ENCODE measurements at places on chromosomes 12 and 14. TPM values are rescaled to one million over a fixed set of nuclear protein-coding genes. Genes with fewer than 3 reads are reported as not detected.

DNA sequence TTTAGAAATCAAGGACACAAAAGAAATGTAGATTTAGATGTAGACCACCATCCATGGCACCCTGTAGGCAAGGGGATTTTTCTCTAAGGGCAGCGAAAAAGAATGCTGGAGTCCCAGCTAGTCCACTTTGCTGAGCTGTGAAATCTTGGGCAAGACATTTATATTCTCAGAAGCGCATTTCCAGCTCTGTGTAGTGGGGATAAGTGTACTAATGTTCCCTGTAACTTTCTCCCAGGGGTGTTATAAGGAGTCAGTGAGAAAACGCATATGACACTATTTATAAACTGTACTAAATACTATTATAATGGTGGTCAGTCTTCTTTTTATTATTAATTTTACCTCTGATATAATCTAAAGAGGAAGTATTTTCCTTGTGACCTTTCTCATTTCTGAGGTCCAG is 133.4 kb upstream of the FRMD6 start:
- no peak for DNase-seq

DNA sequence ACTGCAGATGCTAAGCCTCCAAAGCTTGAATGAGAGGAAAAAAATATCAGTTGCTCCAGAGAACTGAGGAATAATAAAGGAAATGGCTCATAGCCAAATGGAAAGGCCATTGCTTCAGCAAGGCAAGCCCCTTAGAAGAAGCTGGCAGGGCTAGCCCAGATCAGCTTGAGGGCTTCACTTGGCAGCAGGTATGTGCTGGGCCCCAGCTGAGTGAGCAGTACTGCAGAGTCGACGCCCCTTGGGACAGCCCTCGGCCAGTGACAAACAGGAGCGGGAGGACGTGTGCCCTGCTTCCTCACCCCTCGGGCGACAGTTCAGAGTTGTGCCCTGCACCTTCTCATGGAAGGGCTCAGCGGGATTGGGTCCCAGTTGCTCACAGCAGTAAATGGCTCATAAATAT is 1031.2 kb upstream of the TMEM132C start:
- no peak for DNase-seq

DNA sequence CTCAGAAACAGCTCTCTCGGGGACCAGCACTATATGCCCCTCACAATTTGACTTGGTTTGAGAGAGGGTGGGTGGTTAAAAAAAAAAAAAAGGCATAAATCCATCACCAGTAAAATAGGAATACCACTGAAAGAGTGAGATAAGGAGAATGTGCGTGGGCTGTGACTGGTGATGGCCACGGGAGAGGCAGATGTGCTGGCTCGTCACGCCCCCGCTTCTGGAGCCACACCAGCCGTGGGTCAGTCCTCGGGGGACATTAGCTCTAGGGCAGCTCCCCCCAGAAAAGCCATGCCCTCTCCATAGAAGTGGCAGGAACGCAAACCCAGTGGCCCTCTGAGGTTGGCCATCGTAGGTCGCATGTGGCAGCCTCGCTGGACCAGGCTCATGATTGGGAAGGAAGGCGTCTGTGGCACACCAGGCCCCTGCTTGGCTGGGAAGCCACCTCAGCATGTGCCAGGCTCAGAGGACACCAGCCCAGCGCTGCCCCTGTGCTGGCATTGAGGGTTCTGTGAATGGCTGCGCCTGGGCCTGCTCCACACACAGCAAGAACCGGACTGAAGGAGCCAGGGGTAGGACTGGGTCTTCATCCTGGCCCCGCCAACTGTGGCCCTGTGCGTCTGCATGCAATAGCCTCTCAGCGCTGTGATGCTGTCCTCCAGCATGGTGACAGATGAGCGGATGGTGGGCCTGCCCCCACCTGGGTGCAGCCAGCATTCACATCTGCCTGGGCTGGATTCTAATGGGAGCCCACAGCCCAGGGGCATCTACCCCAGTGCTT is 110.5 kb downstream of the PIWIL1 start:
- no peak for DNase-seq

Gene CCDC85C
- 7.3 TPM for total RNA-seq

GRCh38 chr12:12616512-12617310 is 5.0 kb downstream of the CREBL2 start:
- DNase-seq: no peak

Gene DNAJC22
- not detected for total RNA-seq

- no peak for DNase-seq
Measured at GRCh38 chr14:35999294-35999693, 173.2 kb downstream of the BRMS1L start.

- DNase-seq: no peak
Measured at GRCh38 chr12:10562306-10562933, 51.0 kb downstream of the MAGOHB start.

Gene P2RX4
- 25.2 TPM for total RNA-seq

DNA sequence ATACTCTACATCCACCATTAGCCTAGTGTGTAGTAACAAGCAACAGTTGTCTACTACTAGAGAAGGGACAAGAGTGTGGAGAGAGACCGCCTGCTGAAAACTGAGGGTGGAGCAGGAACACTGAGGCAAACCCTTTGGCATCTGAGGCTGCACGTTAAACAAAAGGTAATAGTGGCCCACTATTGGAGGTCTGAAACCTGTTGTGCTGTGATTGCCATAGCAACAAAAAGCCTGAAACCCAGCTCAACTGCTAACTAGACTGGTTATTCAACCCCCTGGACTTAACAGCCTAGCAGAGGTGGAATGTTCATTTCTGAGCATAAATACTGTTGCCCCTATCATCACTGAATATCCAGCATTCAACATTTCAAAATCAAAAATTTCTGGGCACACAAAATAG is 43.0 kb downstream of the PPP4R4 start:
- no peak for DNase-seq

DNA sequence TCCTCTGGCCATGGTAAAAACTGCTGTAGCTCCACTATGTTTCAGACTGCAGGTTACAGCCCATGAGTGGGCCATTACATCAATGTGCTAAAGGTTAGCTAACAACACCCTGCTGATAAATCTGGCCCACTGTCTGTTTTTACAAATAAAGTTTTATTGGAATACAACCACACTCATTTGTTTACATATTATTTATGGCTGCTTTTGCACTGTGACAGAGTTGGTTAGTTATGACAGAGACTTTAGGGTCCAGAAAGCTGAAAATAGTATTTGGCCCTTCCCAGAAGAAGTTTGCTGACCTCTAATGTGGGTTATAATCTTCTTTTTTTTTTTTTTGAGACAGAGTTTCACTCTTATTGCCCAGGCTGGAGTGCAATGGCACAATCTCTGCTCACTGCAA is 134.2 kb upstream of the PWP1 start:
- DNase-seq: no peak

Gene KCNJ8
- not detected for total RNA-seq

- DNase-seq: no peak
Measured at GRCh38 chr14:59140106-59140843, 48.2 kb upstream of the DAAM1 start.

Gene PPP1R3E
- 20.3 TPM for total RNA-seq

DNA sequence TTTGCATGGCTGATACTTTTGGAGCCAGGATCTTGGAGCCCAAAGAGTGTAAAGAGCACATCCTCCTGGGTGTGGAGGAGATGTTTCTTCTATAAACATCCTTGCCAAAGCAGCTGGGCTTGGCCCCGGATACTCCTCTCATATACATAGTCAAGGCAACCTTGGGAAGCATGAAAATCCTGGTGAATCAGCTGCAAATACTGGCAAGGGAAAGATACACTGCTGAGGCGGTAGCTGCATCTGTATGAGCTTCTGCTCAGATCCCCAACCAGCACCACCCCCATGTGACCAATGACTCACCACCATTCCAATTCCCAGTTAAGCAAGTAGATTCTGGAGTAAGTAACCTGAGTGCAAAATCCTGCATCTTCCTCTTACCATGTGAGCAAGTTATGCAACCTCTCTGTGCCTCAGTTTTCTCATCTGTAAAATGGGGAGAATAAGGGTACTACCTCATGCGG is 567.4 kb downstream of the MED13L start:
- no peak for DNase-seq

- no peak for DNase-seq
Measured at GRCh38 chr14:84127495-84127894, 1402.4 kb upstream of the FLRT2 start.

- no peak for DNase-seq
Measured at GRCh38 chr12:44053549-44054127, 217.8 kb downstream of the TMEM117 start.

DNA sequence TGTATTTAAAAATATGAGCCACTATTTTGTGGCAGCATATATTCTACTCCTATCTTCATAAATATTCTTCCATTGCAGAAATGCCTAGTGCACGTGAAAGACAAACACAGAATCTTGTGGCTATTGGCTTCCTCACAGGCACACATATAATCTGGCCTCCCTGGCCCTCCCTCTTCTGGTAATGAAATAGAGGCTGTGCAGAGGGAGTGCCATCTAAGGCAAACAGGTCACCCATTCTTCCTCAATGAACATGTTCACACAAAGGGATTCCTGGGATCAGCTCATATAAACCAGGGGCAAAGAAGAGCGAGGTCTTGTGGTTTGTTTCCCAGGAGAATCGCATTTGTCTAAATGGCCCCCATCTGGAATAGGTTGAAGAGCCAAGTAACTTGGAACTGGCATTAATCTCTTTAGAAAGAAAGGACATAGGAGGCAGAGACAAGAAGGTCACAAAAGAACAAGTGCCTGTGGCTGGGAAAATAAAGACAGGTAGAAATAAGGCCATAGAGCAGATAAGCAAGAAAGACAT is 171.6 kb upstream of the PTPRQ start:
- DNase-seq: no peak

Gene THTPA
- total RNA-seq: 12.8 TPM

- DNase-seq: no peak
Measured at GRCh38 chr14:96229315-96229714, 24.7 kb downstream of the BDKRB2 start.

Gene DENND5B
- total RNA-seq: 1.2 TPM

Gene RIPK3
- 13.2 TPM for total RNA-seq

- no peak for DNase-seq
Measured at GRCh38 chr14:90722590-90722989, 93.6 kb downstream of the TTC7B start.

Gene CD163
- total RNA-seq: not detected

GRCh38 chr12:29960122-29960521 is 176.4 kb upstream of the TMTC1 start:
- DNase-seq: no peak

Gene LRRC10
- total RNA-seq: not detected

GRCh38 chr12:122023339-122024131 is 1.9 kb downstream of the BCL7A start:
- no peak for DNase-seq

- DNase-seq: no peak
Measured at GRCh38 chr12:94643606-94644005, 6.8 kb downstream of the TMCC3 start.

DNA sequence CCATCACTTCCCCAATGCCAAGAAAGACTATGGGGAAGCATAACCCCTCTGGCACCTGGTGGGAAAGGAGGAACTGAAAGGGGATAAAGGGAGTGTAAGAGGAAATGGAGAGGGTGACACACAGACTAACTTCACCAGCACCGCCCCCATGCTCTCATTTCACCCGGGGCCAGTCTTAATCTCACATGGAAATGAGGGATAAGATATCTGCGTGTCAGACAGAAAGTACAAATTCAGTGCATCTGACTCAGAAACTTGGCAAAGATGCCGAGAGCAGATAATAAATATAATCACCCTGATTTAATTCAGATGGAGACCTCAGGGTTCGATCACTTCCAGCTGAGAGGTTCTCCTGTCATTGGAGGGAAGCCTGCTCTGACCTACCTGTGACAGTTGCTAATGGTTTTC is 191.6 kb downstream of the DUSP6 start:
- DNase-seq: peak; percentile 22

Data from activated T-helper 2 cell treated with anti-CD3 and anti-CD28 coated beads, Interferon-gamma antibody, Interleukin-2, Interleukin-4, amounts not matched to agents 10 μg/mL and 5 μg/mL and 100 μg/mL, durations not matched to agents 14 hours and 24 hours and 36 hours (primary cell).